ENCODE measurements at places on chromosomes 11 and 22.

DNA sequence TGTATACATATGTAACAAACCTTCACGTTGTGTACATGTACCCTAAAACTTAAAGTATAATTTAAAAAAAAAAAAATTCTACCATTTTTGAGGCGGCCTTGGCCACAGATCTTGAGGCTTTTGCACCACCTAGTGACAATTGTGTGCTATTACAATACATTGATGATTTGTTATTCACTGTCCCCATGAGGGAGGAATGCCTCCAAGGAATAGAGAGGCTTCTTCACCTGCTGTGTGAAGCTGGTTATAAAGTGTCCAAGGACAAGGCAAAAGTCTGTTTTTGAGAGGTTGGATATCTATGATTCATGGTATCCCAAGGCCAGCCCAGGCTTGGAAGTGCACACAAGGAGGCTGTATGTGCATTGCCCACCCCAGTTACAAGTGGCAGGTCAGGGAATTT, 30.7 kb downstream of the SLC22A25 start:
- no peak for DNase-seq

GRCh38 chr11:133945087-133945974, 11.4 kb downstream of the IGSF9B start:
- DNase-seq: no peak

DNA sequence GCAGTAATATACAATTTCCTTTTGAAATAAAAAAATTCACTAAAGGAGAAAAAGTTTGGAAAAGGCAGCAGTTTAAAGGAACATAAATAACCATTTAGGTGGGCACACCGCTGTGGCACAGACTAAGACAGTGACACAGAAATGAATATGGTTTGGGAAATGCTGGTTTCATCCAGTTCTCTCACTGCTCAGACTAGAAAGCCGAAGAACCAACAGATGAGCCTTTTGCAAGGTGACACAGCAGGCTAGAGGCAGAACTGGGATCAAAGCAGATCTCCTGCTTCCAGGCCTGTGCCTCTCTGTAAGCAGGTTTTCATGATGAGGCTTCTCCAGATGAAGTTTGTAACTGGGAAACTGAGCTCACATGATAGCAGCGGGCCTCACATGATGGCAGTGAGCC, 380.0 kb upstream of the NARS2 start:
- no peak for DNase-seq

DNA sequence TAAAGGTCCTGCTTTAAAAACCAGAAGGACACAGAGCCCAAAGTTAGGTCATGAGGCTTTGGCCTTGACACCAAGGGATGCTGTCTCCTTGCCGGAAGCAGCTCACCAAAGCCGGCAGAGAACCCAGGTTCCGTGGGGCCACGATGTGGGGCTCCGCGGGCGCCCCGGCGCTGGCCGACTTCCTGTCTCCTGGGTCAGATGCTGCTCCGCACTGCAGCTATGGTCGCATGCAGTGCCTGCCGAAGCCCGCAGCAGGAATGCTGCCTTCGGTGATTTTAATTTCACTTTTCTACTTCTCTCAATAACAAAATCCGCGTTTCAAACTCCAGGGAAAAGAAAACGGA, 454 bp upstream of the OTUB1 start:
- DNase-seq: peak; percentile 42

DNA sequence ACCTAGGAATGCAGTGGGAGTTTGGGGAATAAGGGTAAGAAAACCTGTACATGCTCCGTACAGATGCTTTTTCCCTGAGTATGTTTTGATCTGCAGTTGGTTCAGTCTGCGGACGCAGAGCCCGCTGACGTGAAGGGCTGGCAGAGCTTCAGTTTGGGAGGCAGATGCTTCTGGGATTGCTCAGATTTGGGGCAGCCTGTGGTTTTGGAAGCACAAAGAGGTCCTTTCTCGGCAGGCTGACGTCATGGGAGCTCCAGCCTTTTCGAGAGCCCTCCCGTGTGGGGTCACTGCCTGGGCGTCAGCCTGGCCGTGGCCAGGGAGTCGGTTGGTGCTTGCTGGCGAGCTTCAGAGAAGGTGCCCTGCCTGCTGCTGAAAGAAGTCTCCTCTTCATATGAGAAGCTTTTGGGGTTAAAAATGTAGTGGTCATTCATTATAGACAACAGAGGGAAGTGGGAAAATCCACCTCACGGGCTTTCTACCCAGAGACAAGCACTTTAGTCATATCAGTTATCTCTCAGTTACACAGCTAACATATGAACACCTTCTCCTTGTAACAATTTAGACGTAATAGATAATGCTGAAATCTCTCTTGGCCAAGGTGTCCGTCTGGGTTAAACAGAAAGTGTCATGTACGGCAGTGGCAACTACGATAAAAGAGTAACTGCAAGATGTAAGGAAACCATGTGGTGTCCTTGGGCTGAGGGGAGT, 26.8 kb downstream of the TPCN2 start:
- no peak for DNase-seq
